ENCODE measurements at places on chromosomes 6 and 20.

- DNase-seq = no peak
Measured at GRCh38 chr6:157974967-157975366, 6.7 kb upstream of the SYNJ2 start.

DNA sequence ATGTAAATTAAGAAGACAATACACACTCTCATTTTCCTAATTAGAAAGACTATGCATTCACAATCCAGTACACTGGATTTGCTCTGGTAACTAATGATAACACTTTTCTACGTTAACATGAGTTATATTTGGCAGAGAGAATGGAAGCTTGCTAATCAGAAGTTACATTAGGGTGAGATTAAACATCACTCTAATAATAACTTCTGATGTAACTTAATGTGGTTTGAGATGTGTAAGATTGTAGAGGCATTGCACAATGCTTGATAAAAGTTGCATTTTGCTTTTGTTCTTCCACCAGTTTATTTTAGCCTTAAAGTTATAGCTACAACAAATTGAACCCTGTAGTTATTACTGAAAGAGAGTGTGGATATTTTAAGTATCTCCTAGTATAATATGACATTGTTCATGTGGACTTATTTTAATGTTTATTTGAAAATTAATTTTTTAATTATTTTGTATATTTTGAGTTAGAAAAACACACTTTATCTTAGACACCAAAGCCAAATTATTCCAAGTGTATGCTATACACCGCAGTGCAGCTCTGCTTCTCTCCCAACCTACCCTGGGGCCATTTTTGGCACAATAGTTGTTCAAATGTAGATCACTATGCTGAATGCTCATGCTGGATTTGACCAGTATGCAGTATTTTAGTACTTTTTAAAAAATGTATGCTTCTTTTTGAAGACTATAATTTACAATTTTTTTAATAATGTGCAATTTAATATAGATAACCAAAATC, 143.2 kb downstream of the SLC16A10 start:
- DNase-seq = no peak

DNA sequence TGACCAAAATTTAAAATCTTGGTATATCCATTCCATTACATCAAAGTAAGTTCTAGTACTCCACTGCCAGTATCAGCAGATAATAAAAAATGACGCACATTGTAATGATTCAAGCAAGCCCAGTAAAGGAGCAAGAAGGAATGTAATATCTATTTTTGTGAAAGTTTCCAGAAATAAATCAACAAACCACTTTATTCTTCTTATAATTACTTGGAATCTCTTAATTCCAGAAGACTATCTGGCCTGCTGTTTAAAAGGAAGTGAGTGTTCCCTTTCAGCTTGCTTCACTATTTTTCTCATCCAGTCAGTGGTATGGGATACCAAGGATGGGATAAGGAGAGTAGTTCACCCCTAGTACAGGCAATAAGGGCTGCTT, 42.2 kb upstream of the DSE start:
- DNase-seq = no peak

- no peak for DNase-seq
Measured at GRCh38 chr6:143896126-143896860, 32.0 kb downstream of the ZC2HC1B start.

GRCh38 chr6:153591159-153591558, 447.9 kb upstream of the OPRM1 start:
- DNase-seq = no peak

DNA sequence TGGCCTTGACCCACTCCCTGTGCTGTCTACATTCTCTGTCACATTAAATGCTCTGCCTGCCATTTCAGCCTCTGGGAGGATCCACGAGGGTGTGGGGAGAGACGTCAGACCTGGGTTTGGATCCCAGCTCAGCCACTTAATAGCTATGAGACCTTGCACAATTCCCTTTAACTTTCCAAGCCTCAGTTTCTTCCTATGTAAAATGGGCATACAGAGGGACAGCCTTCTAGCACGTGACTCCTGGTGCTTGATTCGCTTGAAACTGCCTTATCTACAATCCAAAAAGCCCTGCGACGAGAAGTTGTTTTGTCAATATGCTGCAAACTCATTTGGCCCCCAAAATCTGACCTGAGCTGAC, 40.0 kb downstream of the TOX2 start:
- no peak for DNase-seq

DNA sequence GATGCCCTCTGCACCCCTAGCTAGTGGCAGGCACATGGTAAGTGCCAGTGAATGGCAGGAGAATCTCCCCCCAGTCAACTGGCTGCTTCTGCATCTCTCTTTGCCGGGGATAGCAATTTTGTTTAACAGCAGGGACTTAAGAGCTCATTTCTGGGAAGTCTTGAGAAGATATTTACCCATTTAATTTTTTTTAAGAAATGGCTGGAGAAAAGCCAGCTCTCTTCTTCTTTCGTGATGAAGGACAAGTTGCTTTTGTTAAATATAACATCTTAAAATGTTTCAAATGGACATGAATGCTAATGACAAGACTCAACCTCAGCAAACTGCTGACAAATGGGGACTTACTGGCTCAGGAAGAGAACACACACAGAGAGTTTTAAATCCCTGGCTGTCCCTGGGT, 55.0 kb upstream of the IYD start:
- DNase-seq = no peak

DNA sequence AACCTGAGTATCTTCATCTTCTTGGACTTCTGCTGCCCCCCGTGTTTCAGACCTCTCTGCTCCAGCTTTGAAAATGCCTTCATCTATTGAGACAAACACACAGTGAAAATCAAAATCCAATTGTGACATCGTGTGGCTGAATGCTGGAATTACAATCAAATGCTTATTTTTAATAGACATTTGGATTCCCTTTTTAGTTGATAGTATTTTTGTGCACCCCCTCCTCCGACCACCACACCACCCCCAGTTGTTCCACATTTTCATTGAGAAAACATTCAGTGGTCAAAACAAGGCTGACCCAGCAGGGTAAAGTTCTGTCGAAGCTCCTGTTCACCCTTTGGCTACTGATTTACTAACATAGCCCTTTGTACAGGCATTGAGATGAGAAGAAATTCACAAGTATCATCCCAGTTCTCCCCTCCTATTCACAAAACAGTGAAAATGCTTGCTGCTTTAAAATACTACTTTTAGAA, 79.0 kb downstream of the NRSN1 start:
- peak; percentile 58 for DNase-seq

DNA sequence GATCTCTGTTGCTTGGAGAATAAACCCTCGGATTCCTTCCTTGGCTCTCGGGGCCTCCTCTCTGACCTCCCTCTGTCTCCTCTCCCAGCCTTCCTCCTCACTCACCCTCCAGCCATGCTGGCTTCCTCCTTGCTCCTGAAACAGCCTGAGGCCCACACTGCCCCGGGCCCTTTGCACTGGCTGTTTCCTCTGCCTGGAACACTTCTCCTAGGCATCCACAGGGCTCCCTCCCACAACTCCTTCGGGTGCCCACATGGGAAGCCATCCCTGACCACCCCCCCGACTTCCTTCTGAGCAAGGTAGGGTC, 87.7 kb downstream of the CEBPB start:
- no peak for DNase-seq

DNA sequence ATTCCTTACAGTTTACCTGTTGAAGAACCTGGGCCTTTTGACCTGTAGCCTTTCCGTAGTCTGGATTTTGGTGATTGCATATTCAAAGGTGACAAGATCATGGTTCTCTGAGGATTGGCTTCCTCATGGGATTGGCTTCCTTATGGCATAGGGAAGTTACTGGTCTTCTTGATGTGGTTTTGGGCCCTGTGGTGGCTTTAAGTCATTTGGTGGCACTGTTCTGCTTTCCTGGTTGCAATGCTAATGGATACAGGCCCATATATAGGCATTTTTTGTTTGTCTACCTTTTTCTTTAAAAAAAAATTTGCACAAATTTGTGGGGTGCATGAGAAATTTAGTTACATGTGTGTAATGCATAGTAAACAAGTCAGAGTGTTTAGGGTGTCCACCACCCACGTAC, 185.7 kb downstream of the CDKAL1 start:
- no peak for DNase-seq

- no peak for DNase-seq
Measured at GRCh38 chr6:157753291-157753690, 69.8 kb upstream of the SNX9 start.

- peak; percentile 15 for DNase-seq
Measured at GRCh38 chr6:44022296-44022661, 105.0 kb downstream of the MRPL14 start.

DNA sequence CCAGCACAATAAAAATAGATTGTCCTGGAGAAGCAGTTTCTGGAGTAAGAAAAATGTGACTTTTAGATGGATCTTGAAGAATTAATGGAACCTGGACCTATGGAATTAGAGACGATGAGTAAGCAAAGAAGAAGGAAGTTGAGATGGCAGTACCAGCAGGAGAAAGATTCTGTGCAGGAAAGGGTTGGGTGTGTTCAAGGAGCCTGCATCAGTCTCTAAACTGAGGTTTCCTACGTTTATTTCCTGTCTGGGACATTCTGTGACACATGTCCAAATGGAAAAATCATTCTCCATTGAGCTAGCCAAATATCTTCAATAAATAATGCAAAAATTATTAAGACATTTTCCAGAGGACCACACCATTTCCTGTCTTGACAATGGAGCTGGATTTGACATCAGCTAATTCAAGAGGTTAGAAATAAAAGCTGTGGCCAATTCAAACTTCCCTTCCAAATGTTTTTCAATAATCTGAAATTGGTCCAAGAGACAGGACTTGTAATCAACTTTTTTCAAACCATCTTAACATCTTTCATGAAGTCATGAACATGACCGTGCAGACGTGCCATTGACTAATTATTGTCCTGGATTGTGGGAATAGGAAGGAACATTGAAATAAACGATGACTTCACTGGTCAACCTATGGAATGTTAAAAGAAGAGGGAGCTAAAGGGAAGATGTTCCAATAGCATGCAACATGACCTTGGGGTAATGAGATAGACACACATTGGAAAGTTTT, 198.3 kb downstream of the ZNF217 start:
- DNase-seq = no peak

DNA sequence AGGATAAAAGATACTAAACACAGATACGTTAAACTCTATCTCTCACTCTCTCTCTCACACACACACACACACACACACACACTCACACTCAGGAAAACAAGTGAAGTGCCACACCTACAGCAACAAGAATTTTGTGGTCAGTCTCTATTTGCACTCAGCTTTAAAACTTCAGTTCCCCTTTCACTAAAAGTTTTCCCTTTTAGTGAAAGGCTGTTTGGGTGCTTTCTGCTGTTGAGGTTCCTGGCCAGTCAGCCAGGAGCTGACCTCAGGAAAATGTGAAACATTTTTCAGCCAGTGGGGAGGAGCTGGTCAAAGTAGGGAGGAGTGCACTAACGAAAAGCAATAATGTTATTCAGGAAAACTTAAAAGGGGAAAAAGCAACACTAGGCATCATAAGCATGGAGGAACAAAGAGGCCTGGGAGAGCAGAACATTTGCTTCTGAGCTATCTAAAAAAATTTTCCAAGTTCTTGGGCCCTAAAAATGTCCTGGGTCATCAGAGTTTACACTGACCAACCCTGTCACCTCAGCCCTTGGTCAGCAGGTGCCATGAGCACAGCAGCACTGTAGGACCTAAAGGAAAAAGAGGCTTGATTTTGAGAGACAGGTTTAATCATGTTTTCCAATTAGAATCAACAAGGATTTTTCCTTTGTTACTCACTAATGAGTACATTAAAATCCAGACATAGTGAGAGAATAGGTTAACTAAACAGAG, 30.7 kb upstream of the NT5E start:
- no peak for DNase-seq

DNA sequence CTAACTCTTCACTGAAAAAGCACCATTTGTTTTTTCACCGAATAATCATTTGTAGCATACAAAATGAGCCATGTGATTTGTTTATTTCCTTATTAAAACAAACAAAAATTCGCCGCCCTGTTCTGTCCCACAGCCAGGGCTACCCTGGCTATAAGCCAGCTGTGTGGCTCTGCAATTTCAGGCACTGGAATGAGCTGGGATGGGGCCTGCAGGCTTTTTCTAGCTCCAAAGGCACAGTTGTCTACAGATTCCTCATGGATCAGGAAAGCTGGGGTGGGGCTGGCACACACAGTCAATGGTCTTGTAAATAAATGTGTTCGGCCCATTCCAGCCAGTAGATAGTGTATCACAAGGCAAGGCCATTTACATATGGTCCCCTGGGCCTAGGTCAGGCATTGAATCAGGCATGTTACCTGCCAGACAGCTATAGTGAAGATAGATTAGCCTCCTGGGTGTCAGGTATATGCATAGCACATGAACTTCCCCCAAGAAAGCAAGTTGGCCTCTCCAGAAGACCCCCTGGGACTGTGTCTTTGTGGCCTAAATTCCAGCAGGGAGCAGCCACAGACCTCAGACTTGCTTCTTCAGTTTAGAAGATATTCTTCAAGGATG, 608.9 kb downstream of the MAFB start:
- no peak for DNase-seq

GRCh38 chr20:50592282-50593004, 82.3 kb downstream of the PTPN1 start:
- no peak for DNase-seq

- no peak for DNase-seq
Measured at GRCh38 chr6:45375449-45375848, 2.3 kb downstream of the SUPT3H start.

GRCh38 chr6:27428966-27429365, 40.4 kb downstream of the ZNF391 start:
- no peak for DNase-seq

DNA sequence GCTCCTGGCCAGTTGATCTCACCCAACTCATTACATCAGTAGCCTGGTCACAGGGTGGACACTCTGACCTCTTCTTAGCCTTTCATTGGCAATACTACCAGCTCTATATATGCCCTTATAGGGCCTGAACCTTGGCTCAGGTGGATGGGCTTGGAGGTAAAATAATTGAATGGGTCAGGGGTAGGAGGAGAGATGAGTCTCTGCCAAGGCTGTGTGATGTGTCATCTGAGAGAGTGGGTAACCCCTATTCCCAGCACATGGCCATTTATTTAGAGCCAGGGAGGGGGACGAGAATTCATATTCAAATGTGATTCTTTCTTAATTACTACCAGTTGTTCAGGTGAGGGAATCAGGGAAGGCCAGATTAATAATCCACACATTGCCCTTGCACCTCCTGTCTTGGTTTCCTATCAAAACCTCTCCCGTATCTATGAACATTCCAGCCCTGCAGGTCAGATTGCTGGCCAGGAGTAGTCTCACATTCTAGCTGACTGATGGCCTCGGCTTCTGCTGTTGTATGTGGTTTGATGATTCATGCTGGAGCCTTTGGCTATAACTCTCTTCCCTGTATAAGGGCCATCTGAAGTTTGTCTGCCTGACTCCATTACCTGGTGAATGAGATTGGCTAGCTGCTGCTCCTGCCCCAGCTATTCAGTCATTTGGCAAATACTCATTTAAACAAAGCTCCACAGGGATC, 13.4 kb downstream of the C20orf173 start:
- no peak for DNase-seq

- no peak for DNase-seq
Measured at GRCh38 chr20:59441860-59442810, 141.7 kb downstream of the EDN3 start.

DNA sequence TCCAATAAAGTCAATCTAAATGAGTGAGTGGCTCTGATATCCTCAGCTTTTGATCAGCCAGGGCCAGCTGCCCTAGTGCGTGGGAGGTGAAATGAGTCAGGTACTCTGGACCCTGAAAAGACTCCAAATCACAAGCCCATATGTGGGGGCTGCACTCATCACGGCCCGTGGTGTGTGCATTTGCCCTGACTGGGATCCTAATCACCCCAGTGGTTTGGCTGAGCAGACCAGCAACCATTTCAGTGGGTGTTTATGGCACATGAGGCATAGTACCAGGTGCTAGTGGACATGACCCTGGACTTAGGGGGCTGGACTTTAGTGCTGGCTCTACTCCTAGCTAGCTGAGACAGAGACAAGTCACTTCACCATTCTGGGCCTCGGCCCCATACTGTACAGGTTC, 39.4 kb downstream of the SCML4 start:
- DNase-seq = no peak

GRCh38 chr6:4599924-4600323, 176.3 kb upstream of the CDYL start:
- no peak for DNase-seq

Data from WERI-Rb-1 (cell line).